ENCODE measurements at places on chromosomes 2 and 18.

DNA sequence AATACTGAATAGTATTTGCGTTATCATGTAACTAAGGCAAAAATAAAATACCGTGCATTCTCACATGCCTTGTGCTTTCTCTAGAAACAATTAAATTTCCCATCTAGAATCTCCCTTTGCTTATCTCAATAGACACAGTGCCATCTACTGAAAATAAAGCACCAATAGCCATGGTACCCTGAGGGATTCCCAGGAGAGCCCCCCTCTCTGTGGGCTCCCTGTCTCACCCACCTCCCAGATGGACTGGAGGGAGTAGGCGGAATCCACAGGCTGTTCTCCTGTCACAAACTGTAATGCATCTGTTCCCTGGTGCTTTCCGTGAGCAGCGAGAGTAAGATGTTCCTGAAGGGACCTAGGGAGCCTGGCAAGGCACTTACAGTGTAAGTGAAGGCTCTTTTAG lies 112.4 kb upstream of the UPP2 start:
- DNase-seq: no peak

DNA sequence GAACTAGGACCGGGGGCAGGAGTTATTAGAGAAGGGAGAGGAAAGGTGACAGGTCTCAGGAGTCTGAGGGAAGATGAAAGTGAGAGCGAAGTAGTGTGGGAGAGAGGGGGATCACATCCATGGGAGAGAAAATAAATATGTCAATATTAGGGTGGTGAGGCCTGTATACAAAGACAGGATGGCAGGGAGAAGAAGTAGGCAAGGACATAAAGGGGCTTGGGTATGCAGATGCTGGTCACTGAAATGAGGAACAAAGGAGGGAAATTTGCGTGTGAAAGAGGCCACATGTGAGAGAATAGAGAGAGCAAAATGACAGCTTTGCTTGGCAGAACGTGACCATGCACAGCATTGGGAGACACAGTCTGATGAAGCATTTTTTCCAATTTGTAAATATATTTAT lies 13.6 kb downstream of the METAP1D start:
- DNase-seq: no peak

GRCh38 chr2:10686176-10686730 lies 3.5 kb downstream of the NOL10 start:
- no peak for DNase-seq

DNA sequence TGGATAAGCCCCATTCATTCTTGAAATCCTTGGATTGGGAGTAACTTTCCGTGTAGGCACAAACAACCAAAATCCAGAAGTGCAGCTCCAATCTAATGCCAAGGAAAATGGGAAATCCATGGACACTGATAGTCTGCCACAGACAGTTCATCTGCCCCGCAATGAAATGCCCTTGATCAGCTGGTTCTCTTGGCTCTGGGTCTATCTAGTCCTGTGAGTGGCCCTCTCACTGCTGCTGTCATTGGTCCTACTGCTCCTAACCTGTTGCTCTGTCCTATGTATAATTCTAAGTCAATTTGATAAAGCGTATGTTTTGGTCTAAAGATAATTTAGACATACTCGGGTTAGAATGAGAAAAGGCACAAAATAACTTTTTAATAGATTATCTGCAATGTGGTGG lies 13.7 kb upstream of the TMEM182 start:
- DNase-seq: no peak

GRCh38 chr2:231900486-231900942 lies 25.7 kb downstream of the NPPC start:
- no peak for DNase-seq

- no peak for DNase-seq
Observed at GRCh38 chr18:60861575-60861974, 471.7 kb upstream of the CDH20 start.

DNA sequence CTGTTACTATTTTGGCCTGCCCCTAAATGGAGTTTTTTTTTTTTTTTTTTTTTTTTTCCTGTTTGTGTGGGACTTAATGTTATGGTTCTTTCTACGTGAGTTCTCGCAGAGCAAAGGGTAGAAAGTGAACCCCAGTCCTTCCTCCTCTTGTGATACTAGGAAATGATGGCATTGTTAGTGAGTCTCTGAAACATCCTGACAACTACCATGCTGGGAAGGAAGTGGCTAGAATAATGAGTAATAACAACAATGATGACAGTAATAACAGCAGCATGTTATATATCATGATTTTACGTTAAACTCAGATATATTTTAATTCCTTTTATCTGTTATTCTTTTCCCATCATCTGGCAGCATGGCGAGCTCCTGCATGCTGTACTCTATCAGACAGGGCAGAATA lies 216.2 kb upstream of the LINC00305 start:
- DNase-seq: no peak

- no peak for DNase-seq
Observed at GRCh38 chr2:212549941-212550340, 11.3 kb upstream of the ERBB4 start.

GRCh38 chr2:205969584-205969983 lies 116.4 kb downstream of the INO80D start:
- DNase-seq: no peak

DNA sequence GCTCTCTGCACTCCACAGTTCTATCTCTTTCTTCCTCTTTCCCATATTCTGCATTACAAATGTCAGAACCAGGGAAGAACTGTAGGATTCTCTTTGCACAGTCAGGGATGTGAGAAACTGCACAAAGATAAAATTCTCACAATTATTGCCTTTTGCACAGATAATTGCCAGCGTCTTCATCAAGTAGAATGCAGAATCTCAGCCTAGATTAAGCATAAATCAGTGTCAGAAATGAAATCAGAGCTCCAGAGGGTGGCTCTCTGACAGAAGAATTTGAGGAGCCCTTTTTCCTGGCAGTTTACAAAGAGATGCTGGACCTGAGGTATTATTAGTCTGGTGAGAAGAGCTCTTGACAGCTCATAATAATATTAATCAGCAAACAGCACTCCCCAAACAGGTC lies 173.1 kb downstream of the PTH2R start:
- DNase-seq: no peak

DNA sequence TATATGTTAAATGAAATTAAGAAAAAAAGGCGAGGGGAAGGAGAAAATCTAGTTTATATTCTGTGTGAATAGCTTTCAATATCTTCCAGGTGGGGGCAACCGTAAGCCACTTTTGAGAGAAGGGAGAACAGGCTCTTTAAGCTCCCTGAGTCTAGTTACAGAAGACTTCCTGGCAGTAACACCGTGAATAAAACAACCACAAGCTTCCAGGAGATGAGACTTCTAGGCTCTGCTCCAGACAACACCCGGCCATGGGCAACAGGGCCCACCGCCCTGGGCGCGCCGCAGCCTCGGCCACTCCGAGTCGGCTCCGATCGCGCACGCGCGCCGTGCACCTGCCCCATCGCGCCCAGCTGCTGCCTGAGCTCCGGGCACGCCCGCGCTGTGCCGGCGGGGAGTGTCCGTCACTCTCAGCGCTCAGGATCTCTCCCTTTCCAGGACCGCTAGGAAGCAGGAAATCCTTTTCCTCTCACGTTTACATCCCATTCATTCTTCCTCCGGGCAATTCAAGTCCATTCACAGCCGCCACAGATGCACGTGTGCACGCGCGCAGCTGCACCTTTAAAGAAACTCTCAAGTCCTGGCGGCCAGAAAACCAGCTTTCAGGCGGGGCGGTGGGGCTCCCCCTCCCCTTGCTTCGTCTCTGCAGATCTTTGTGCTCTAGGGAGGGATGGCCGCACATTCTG lies 19.4 kb upstream of the PAX3 start:
- DNase-seq: peak; percentile 42

GRCh38 chr2:46531863-46532262 lies 52.5 kb downstream of the TMEM247 start:
- DNase-seq: no peak

DNA sequence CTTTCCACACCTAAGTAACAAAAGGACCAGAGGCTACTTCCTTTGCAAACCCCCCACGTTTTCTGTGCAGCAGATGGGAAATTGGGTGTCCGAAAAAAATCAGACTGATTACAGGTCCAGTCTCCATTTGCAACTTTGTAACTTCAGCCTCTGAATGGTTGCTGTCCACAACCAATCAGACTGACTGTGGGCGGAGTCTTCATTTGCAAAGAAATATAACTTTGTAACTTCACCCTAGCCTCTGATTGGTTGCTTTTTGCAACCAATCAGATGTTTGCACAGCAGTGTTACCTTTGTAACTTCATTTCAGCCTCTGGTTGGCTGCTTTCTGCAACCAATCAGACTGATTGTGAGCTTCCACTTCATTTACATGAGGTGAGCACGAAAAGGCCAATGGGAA lies 27.8 kb upstream of the CACNB4 start:
- no peak for DNase-seq

DNA sequence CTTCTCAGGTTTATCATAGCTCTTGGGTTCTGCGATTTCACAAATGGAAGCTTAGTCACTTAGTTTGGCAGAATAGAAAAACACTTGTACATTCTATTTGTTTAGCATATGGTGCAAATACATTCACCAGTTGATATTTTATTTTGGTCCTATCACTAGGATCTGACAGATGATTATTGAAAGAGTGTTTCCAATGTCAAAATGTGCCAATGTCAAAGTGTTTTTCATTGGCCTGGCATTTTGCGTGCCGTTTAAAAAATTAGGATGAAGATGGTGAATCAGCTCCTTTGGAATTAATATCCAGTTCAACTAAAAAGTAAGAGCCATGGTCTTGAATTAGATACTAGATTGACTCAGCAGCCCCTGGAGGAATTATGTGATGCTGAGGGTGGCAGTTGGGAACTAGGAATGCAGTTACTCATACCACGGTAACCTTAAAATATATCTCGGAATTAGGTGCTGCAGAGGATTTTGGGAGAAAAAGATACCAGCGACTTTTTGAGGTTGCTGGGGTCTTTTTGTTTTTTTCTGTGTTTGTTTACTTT lies 87.0 kb downstream of the SPHKAP start:
- no peak for DNase-seq

DNA sequence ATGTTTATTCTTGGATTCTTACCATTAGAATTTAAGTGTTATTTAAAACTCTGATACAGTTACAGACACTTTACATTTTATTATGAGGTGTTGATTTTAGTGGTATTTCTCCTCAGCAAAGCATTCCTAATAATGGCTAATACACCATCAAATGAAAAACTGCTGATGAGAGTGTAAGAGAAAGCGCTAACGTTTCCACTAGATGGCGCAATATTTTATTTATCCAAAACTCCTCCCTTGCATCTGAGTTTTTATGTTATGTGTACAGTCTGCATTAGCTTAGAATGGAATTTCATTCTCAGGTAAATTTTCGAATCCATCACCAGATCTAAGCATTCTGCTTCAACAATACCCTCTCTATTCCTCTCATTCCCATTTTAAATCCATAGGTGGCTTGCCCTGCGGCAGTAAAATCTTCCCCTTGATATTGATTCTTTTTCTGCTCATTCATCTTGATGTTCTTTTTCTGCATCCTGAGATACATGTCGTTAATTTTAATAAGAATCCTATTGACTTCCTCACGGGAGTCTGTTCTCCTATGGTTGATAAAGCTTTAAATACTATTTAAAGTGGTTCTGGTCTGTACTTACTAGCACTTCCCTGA lies 53.9 kb downstream of the PRKRA start:
- no peak for DNase-seq

GRCh38 chr2:240427729-240428128 lies 7.7 kb upstream of the GPC1 start:
- DNase-seq: no peak

DNA sequence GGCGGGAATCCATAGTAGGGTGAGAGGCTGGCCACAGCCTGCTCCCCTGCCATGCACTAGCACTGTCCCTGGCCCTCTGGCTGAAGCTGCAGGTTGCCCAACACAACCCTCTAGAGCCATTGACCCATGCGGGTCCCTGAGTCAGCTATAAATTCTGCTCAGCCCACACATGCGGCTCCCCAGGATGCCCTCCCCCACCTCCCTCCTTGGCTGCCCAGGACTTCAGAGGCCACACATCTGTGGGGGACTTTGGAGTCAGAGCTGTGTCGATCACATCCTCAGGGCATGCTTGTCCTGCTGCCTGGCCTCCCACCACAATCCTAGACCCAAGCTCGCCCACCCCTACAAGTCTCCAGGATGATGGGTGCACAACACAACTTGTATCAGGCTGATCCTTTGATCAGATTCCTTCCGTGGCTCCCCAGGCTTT lies 97.0 kb downstream of the TFCP2L1 start:
- DNase-seq: no peak

DNA sequence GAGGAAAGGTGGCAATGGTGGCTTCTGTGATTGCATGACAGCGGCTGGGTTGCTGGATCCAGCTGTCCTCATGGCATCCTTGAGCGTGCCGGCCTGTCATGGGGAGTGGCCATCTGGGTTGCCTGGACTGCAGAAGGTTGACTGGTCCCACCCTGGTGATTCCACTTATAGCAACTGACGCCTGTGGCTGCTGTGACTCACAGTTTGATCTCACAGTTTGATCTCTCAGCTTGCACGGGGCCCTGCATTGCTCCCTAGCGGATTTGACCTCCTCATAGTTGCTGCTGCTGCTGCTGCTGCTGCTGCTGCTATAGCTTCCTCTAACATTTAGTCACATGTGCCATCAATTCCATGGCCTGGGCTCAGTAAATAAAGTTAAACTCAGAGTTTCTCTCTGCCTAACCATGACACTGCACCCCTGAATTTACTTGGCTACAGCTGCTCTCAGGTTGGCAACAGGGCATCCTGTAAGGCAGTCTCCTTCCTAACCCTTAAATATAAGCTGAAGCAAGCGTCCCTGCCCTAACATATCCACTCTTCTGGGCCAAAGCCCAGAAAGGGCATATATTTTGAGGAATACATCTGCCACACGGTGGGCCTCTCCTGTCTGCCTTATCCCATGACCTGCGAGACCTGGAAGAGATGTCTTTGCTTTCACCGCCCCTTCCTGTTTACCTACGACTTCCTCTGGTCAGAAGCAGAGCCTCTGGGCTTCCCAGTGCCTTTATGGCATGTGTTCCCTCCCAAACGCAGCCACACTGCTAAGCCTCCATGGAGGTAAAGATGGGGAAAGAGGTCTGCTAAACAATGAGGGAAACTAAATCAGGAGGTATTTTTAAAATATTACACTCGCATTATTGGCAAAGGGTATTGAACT lies 37.8 kb upstream of the CCDC150 start:
- DNase-seq: no peak

DNA sequence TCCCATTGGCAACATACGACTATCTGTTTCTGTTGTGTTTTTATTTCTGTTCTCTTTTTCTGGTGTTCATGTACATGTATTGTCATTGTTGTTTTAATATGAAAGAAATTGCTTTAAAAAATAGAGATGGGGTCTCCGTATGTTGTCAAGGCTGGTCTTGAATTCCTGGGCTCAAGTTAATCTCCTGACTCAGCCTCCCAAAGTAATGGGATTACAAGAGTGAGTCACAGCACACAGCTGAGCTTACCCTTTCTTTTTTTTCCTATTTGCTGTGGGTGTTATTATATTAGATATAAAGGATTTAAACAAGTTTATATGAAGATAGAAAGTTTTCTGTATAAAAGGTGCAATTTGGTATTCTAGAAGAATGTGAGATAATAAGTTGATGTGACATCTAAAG lies 554.6 kb downstream of the DSC3 start:
- no peak for DNase-seq
